SW480 (cell line): ENCODE measurements at places on chromosomes 2 and 18.
A peak's percentile ranks its signal among the peaks of the same experiment; 100 is the strongest.

DNA sequence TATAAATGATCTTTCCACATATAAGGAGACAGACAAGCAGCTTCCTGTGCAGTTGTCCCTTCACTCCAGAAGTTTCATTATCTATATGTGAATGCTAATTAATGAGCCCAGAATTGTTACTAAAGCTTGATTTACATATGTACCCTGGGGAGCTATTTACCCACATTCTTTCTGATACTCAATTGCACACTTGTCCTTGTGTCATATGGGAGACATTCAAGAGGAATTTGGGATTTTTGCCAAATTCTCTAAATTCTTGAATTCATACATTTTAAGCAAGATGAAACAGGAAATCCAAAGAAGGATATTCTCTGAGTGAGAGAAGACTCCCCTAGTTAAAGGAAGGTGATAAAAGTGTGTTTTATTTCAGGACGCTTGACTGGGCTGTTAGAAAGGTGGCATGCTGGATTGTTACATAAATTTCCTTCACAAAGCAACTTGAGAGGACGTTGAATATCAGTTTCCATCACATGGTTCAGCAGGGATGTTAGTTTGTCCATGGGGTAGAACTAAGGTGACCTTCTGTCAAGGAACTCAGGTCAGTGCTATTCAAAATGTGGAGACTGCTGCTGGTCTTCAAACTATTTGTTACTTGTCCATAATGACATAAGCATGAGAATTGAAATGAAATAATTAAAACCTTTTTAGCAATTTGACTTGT, 368.2 kb downstream of the IRS1 start:
- no peak for DNase-seq

DNA sequence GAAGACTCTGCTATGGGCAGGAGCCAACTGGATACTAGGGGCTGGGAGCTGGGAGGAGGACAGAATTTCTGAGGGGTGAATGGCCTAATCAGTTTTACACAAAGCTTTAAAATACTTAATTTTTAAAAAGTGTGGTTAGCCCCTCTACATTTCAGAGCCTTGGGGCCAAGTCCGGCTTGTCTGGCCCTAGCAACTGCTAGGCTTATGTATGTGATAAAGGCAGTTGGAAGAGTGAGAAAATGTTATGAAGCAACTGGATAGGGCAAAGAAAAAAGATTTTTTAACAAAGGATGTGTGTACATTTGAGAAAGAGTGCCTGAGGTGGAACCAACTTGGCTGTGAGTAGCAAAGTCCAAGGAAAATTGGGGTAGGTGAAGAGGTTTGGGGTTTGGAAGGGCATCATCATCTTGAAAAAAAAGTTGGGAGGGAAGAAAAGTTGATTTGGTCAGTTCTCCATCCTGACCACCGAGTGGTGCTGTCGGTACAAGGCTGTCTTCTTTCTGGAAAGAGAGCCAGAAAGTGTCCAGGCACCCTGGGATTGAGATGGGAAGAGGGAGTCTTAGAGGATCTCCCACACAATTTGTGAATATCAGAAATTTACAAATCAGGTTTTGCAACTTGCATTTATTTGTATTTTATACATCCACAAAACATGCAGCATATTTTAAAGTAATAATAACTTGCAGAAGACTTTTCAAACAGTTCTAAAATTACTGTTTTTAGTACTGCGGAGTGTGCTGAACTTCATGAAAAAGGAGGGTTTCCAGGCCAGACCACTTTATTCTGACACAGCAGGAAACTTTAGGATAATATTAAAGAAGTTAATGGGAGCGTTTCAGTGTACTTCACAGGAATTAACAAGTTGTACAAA, 10.5 kb upstream of the CDK15 start:
- DNase-seq: peak; percentile 65

DNA sequence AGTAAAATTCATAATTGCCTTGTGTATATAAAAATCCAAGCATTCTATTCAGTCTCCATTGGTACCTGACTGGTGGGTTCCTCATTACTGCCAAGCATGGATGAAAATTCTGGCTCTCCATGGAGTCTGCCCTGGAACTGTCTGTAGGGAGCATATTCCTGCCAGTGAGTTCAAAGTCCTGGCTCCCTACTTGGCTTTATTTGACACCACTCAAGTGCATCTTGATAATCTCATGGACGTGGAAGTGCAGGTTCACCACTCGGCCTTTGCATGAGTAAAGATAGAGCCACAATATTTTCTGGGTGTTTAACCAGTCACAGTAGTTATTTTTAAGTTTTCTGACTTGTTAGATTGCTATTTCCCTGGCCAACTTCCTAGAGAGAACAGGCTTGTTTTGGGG, 63.5 kb downstream of the CNTNAP5 start:
- DNase-seq: no peak

DNA sequence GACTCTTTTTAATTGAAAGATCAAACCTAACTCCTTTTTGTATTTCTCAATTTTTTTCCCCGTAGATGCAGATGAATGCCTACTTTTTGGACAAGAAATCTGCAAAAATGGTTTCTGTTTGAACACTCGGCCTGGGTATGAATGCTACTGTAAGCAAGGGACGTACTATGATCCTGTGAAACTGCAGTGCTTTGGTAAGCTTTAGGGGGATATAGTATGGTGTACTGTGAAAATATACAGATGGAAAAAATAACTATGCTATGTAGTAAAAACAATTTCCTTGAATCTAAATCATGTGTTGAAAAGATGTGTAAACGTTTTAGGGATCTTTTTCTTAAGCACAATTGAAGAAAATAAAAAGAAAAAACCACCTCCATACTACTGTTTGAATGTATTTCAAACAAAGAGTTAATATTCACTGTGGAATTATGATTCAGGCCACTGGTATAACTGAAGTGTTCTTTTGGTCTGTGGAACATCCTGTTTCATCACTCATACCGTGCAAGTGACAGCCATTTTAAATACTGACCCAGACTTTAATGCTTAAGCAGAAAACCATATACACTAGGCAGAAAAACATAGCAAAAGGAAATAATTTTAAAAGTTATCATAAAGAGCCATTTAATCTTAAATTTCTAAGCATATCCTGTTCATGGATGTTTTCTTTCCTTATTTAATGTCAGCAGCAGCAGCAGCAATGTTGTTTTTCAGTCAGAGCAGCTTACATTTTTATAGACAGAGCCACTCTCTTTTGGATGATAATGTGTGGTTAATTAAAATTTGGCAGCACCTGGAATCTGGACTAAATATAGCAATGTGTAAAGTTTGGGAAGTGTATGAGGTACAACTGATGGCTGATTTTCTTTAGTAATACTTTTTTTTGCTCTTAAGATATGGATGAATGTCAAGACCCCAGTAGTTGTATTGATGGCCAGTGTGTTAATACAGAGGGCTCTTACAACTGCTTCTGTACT, 112.8 kb upstream of the RASGRP3 start:
- DNase-seq: no peak

DNA sequence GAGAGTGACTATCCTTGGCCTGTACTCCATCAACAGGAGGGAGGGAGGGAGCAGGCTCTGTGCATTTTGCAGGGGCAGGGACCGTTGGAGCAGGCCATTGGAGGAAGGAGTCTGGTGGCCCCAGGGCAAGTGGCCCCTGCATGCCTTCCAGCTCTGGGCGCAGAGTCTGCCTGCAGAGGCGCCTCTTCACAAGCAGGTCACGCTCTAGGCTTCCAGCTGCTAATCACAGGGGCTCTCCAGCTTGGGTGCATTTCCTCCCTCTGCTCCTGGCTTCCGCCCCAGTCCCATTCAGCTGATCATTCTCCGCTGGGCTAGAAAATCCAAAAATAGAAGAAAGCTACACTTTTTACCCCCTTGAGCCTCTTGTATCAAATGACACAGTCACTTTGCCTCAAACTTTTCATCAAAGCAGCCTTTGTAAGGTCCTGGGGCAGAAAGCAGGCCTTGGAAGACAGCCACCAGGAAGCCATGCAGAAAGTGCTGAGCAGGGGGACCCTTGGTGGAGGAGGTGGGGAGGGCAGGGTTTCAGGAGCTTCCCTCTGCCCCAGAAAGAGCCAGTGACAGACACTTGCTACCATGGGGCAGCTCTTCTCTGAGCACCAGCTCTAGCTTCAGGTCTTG, 11.3 kb downstream of the TMEM247 start:
- DNase-seq: no peak

DNA sequence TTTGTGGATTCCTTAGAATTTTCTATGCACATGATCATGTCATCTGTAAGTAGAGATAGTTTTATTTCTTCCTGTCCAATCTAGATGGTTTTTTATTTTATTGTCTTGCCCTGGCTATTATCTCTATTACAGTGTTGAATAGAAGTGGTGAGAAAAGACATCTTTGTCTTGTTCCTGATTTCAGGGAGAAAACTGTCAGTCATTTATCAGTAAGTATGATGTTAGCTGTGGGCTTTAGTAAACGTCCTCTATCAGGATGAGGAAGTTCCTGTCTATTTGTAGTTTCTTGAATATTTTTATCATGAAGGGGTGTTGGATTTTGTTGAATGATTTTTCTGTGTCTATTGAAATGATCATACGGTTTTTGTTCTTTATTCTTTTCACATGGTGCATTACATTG, 5.3 kb downstream of the PLEKHH2 start:
- no peak for DNase-seq

DNA sequence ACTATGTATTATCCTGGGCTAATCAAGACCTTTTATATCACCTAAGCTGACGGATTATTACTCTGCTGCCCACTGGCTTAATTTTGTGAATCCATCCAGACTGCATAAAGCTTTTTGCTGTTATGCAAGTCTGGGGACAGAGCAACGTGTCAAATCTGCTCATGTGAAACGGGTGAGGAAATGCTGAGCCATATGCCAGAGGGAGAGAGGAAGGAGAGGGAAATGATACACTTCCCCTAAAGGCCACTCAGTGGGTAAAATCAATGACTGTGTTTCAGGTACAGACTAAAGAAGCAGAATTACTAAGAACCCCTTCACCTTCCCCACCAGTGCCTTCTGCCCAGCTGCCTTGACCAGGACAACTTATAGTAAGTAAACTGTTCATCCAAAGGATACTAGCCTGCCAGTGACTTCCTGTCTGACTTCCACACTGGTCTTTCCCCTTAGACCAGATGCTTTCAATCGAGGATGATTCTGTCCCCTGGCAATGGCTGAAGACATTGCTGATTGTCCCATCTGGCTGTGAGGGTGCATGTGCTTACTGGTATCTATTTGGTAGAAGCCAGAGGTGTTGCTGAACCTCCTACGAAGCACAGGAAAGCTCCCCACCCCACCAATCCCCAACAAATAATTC, 43.0 kb downstream of the STAT1 start:
- DNase-seq: no peak

DNA sequence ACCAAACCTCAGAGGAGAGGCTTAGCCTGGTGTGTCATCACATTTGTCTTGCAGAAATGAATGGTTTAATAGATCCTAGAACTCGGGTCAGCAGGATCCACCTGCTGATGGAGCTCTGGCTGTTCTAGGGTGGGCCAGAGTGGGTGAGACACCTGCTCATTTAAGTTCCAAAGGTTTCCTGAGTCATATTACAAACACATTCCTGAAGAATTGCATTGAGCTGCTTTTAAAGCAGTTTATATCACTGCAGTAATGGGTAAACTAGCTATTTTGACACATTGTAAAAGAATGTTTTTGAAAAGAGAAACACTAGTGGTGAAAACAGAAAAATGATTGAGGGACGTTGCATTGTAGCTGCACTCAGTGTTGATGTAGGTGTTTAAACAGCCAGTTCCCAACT, 175.3 kb upstream of the TCF4 start:
- DNase-seq: peak; percentile 28

GRCh38 chr18:43571078-43571689, 293.9 kb upstream of the SYT4 start:
- DNase-seq: peak; percentile 9

GRCh38 chr2:175834477-175834876, 167.6 kb downstream of the LNPK start:
- DNase-seq: no peak

GRCh38 chr18:56172527-56172926, 465.9 kb downstream of the TXNL1 start:
- no peak for DNase-seq

DNA sequence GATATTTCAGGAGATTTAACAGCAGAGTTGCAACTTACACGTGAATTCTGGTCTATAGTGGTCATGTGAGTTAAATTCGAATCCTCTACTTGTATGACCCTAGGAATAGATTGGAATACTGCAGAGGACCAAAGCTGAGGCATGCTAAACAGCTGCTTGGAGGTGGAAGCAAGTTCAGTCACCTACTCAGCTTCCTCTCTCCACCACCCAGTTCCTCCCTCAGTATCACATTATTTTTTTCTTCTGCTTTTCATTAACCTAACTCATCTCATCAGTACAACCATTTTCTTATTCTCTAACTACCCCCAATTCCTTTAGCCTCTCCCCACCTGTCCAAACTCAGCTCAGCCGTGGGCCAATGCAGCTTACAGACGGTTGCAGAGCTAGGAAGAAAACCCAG, 385.5 kb downstream of the SETBP1 start:
- no peak for DNase-seq

DNA sequence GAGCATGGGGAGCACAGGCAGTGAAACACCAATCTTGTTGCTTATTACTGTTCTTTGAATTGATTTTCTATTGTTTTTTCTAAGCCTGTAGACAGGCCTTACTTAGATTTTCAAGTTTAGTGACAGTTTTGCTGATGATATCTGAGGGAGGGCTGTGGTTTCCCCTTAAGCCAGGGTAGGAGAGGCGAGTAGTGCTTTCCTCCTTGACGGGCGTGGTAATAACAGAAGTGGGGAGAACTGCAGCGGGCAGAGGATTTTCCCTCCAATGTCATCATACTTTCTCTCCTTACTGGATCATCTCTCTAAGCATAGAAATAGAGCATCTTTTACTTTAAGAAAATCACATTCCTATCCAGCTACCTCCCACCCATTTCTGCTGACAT, 314.4 kb downstream of the ALK start:
- no peak for DNase-seq

DNA sequence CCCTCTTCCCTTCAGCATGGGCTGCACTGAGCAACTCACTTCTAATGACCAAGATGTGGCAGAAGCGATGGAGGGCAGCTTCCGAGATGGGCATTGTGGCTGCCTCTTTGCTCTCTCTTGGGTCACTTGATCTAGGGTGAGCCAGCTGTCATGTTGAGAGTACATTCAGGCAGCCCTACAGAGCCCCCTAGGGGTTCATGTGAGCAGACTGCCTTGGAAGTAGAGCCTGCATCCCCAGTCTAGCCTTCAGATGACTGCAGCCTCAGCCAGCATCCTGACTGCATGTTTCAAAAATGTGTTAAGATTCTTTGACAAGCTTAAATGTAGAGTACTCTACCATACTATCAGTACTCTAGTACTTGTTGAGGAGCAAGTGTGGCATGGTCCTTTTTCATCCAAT, 143.9 kb downstream of the NCK2 start:
- DNase-seq: peak; percentile 86

DNA sequence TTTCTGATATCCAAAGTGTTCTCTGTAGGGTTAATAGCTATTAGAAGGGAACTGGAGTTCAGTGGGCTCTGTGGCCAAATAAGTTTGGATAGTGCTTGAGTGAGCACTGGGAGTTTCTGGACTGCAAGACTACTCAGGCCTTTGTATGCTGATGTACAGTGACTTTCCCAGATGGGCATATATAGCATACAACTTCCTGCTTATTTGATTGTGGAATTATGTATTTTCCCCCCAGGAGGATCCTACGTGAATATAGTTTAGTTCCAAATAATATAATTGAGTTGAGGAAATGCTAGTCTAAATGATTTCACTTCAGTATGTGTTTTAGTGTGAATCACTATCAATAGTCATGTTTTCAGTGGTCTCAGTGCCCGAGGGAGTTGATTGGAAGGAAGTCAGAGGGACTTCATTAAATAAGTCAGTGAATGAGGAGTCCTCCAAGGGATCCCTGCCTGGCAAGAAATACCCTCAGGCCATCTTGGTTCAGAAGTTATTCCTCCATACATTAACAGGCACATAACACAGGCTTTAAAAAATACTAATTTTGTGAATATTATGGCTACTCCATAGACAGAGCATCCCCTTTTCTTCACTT, 251.4 kb downstream of the PRKCE start:
- DNase-seq: no peak

- DNase-seq: no peak
Measured at GRCh38 chr2:168767258-168767657, 35.2 kb upstream of the NOSTRIN start.
